ENCODE measurements at places on chromosomes 16 and 17. TPM values are rescaled to one million over a fixed set of nuclear protein-coding genes. Genes with fewer than 3 reads are reported as not detected.
A peak's percentile ranks its signal among the peaks of the same experiment; 100 is the strongest.

FOXJ1 gene
- not detected for total RNA-seq

SLC13A2 gene
- total RNA-seq, result not detected

DNA sequence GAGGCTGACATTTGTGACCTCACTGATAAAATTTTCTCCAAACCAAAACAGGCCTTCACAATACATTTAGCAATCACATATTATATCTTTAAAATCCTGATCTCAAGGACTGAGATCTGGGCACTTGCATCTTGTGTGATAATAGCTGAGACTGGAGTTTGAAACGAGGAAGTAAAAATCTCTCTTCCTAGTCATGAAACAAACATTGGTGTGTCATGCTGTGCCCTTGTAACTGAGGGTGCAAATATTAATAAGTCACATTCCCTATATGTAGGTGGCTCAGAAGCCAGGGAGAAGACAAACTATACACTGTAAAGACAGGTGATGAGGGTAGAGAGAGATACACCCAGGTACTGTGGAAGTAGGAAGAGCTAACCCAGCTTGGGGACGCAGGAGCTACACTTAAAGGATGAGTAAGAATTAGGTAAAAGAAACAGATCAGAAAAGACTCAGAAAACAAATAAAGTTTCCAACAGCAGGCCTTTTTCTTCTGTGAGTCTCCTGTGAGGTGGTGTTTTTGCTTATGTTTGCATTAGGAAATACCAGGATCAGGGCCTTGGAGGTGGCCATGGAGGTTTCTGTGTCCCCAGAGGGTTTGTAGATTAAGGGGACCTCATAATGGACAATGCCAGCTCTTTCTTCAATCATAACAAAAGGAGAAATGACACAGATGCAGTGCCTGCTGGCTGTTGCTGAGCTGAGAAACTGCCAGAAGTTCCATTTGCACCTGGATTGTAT lies 335.7 kb downstream of the GRIN2A start:
- DNase-seq, result peak; percentile 82

- no peak for DNase-seq
These were observed 17.8 kb downstream of the MPHOSPH6 start for GRCh38 chr16:82152196-82152595.

ASPA gene
- 2.2 TPM for total RNA-seq

DNA sequence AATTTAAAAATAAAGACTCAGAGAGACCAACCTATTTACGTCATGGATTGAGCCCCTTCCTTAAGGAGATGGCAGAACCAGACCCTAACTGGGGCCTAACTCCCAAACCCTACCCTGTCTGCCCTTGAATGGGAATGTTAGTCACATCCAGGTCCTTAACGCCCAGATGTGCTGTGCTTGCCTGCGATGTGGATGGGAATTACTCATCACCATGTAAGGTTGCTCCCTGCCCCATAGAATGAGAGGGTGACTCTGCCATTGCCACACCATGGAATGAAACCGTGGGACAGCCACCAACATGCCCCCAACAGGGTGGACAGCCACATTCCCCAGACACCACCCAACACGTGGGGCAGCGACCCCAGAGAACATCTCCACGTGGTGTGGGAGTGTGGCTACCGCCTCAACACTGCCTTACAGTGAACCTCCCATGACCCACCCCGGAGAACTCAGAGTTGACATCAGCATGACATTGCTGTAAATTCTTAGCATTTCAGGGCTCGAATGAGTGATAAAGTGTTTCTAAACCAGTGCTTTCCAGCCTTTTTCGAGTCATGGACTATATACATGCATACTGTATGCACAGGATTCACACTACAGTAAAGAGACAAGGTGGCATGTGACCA lies 31.8 kb downstream of the SCNN1B start:
- no peak for DNase-seq

PIGW gene
- 3.4 TPM for total RNA-seq

DNA sequence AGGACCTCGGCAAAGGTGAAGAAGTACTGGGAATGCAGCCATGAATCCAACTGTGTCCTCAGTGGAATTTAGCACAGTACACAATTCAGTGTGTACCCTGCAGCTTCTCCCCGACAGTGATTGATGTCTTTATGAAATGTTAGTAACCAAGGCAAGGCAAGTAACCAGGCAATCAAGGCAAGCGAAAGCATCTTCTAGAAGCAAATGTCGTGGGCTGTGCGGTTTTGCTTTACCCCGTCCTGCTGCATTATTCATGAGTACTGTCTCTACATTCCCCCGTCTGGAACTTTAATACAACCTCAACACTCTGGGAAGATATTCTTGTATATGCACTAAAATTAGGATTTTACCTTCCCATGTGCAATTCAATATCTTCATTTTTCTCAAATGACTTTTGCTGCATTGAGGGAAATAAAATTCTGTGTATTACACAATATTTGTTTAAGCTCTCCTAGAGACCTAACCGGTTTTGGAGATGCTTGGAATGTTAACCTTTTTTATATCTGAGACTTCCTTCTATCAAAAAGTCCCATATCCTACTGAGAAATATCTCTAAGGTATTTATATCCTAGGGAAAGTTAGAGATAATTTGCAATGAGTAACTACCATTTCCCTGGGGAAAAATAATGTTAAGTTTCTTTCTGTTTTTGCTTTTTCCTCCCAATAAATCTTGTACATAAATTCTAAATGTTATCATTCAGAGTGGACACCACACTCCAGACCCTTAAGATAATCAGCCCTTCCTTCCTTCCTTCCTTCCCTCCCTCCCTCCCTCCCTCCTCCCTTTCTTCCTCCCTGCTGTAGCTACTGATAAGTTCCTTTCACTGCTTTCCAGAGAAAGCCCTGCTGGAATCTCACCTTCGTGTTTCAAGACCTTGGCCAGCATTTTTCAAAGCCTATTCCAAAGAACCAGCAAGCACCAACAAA lies 51.9 kb upstream of the ADORA2B start:
- DNase-seq, result no peak

DNA sequence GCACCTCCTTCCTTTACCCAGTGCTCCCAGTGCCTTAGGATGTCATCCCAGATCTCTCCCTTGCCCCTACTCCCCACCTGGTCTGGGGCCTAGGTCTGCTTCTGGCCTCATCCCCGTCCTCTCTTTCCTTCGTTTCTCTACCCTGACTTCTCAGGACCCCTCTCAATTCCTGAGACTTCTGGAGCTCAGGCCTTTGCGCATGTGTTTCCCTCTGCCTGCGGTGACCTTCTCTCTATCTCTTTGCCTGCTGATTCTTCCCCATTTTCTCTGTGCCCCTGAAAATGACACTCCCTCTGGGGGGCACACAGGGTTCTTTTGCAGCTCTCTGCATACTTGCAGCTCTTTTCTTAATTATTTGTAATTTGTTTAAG lies 13.5 kb downstream of the ADORA2B start:
- no peak for DNase-seq

- DNase-seq, result no peak
These were observed 10.9 kb upstream of the GGA2 start for GRCh38 chr16:23521037-23521743.

GRCh38 chr17:9855036-9855435 lies 29.3 kb downstream of the GLP2R start:
- no peak for DNase-seq

- no peak for DNase-seq
These were observed 28.9 kb downstream of the ABCA9 start for GRCh38 chr17:69031839-69032238.

DNA sequence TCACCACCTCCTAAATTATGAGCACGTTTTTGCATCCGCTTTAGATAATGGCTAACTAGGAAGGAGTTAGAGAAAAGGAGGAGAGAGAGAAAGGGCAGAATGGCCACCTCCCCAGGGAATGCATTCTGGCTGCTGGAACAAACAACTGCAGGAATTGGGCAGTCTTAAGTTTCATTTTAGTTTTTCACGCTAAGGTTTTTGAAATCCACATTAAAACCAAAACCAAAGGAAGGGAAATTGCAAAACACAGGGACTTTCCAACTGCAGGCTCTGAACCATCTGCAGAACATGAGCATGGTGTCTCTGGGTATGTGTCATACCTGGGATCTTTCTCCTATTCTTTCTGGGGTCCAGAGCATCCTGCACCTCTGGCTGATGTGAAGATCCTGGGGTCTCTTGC lies 12.1 kb upstream of the CCL8 start:
- DNase-seq, result peak; percentile 55

- DNase-seq, result no peak
These were observed 48.4 kb downstream of the CLEC16A start for GRCh38 chr16:10992797-10993196.

CNGB1 gene
- 0.33 TPM for total RNA-seq

ABCC12 gene
- total RNA-seq, result not detected

DNA sequence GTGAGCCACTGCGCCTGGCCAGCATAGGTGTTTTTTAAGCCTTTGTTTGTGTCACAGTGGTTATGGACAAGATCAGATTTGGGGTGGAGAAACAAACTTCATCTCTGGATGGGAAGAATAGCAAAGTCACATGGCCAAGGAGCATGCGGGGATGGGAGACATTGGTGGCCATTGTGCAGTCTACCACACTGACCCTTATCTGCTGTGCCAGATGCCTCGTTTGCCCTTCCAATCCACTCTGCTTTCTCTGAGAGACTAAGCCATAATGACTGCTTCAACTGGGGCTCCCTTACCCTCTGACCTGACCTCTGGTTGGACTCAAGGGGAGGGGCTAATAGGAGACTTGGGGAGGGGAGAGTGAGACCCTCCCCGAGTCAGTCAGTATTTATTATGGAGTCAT lies 166.8 kb downstream of the PRKCB start:
- no peak for DNase-seq

DNA sequence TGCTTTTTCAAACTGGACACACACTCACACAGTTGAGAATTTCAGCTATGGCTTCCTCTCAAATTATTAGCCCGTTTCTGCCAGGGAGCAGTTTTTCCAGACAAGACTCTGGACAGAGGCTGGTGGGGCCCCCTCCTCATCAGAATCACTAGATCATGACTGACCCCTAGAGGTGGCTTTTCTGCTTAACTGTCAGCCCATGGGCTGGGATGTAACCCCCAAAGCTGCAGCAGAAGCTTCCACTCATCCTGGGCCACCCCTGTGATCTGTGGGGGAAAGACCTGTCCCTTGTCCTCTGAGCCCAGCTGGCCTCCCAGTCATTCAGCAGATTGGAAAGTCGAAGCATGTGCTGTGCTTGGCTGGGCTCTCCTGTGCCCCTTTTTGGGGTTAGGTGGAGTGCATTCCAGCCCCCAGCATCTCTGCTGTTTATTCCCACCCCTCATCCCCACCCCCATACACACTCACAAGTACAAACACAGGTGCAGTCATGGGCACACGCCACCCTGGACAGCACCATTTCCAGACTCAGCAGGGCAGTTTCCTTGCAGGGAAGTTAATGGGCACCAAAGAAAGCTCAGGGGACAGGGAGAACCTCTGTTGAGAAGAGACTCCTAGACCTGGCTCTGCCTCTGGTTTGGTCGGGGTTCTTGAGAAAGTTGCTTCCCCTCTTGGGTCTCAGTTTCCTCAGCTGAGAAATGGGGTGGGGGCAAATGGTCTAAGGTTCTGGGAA lies 77.6 kb upstream of the RBL2 start:
- DNase-seq, result peak; percentile 90

KRTAP4-4 gene
- total RNA-seq, result not detected

GRCh38 chr17:67746704-67747571 lies 29.2 kb downstream of the NOL11 start:
- no peak for DNase-seq

NLRC5 gene
- total RNA-seq, result 22.5 TPM

OR4D1 gene
- not detected for total RNA-seq

DNA sequence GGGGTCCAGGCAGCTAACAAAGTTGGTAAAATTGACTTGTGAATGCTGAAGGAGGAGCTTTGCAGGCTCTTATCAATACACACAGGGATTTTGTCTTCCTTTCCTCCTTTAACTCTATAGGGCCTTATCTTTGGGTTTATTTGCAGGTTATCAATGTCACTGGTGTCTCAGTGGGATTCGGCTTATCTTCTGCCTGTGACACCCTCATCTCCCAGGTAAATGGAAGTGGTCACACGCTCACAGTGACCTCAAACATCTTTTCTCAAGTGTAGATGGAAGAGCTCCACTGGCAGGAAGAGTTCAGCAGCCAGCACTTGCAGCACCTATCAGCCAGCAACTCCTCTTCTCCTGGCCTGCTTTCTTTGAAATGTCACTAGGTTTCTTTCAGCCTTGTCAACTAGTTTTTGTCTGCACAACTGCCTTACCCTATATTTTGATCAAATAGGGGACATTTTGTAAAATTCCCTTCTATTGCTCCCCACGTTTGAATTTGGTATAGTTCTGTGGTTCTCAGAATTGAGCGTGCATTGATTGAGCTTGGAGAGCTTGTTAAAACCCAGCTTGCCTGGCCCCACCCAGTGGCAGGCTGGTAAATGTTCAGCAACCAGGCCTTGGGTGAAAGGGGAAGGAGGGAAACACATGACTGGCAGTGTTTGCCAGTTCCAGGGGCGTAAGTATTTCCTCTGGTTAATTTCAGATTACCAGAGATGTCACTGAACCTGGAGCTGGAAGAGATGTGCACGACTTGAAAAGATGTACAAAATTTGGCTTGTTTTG lies 12.8 kb downstream of the SLC47A1 start:
- DNase-seq, result no peak

DNA sequence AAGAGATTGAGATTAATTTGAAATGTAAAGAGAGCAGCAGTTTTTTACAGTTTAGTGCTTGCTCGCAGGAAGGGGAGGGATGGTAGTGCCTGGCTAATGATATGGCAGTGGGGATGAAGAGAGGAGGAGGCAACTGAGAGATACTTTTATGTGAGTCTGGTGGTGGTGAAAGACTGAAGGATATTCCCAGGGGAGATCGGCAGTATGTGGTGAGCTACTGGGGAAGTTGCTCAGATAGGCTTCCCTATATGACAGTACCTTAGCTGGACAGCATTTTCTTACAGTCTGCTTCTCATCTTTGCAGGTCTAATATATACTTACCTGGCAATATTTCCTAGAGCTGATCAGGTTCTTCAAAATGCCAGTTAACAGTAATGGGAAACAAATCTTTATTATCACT lies 8.6 kb downstream of the CEP95 start:
- no peak for DNase-seq

DNA sequence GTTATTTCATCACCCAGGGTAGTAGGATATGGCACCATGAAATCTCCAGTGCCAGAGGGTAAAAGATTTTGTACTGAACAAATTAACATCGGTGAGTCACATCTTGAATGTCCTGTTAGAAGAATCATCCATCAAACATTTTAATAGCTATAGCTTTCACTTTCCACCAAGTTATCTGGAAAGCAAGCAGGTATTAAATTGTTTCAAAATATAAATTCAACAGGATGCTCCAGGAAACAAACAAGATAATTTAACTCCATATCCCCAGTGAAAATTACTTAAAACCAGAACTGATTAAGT lies 2.4 kb downstream of the VEZF1 start:
- DNase-seq, result no peak

TMC6 gene
- 16.7 TPM for total RNA-seq

GRCh38 chr16:89119661-89120141 lies 26.0 kb downstream of the ACSF3 start:
- DNase-seq, result no peak

GRCh38 chr17:65459677-65460347 lies 101.6 kb downstream of the AXIN2 start:
- DNase-seq, result no peak

- DNase-seq, result no peak
These were observed 12.6 kb upstream of the CA10 start for GRCh38 chr17:52170963-52171572.

GRCh38 chr17:22277595-22277994 lies 585.3 kb downstream of the KCNJ18 start:
- no peak for DNase-seq

All from esophagus muscularis mucosa (tissue), 4 donors.